Pancreas (tissue), 10 donors: ENCODE measurements at places on chromosomes 1 and 21. TPM values are rescaled to one million over a fixed set of nuclear protein-coding genes. Genes with fewer than 3 reads are reported as not detected.

DNA sequence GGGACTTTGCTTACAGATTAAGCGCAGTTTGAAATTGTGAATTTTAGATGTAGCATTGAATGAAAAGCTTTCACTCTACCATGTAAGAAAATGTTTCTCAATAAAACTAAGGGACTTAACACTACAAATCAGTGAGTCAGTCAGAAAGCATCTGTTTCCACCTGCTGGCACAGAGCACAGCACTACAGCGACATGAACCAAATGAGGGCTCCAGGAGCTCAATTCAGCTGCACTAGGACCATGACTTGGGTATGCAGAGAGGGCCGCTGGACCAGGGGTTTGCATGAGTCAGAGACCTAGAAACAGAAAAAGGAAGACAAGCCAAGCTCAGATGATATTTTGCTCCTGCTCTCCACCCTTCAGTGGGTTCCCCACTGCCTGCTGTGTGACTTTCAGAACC is 5.2 kb downstream of the SUSD4 start:
- no peak for DNase-seq

DNA sequence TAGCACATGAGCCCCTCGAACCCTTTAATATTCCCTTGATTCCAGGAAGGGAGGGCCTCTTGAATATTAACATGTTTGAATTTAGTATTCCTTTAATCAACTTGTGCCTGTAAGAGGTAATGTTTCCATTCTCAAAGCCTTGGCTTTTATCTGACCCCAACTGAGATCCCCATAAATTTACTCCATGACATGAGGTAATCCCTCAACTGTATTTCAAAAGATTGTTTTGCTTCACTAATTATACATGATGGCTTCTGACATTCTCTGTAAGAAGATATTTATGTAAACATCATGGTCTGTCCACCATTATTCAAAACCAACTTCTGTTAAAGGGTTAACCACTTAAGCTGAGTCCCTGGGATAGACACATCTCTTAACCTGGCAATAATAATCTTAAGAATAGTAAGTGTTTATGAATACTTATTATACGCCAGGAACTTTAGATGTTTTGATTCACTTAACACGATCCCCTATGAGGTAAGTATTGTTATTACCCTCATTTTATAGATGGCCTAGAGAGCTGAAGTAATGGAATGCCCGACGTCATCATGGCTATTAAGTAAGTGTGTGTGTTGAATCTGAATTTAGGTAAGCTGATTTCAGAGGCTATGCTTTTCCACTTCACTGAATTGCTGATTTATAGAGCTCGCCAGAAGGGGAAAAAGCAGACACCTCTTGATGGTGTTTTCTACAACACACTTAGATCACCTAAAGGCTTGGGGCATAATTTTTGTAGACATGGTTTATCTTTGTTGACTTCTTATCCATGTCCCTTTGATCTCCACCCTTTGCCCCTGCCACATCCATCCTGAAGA is 11.1 kb downstream of the KRTAP19-1 start:
- no peak for DNase-seq

GRCh38 chr1:223214261-223214807 is 71.3 kb upstream of the TLR5 start:
- DNase-seq: no peak

DNA sequence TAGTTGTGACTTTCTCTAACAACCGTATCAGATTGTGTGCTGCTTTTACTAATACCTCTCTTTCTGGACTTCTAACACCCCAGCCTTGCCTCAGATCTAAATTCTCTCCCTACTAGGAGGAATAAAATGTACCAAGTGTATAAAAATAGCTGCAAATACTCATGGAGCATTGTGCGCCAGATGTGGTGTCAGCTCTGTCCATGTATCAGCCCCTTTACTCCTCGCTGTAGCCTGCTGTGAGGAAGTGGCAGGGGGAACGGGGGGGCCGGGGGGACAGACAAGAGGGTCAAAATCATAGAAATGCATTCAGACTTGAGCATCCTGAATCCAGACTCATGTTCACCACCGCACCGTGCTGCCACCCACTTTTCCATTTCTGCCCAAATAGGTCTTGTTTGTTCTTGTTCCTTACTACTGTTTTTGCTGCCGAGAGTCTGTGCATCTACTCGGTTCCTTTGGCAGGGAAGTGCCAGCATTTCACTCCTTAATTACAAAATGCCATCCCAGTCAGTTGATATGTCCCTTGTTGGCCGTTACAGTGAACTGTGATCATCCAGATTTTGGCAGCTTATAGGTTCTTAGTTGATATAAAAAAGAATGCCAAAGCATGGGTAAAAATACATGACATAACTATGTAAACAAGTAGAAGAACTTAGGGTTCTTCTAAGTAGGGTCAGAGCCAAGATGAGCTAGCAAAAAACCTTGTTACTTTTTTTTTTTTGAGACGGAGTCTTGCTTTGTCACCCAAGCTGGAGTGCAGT is 76.4 kb downstream of the UBE4B start:
- no peak for DNase-seq

DNA sequence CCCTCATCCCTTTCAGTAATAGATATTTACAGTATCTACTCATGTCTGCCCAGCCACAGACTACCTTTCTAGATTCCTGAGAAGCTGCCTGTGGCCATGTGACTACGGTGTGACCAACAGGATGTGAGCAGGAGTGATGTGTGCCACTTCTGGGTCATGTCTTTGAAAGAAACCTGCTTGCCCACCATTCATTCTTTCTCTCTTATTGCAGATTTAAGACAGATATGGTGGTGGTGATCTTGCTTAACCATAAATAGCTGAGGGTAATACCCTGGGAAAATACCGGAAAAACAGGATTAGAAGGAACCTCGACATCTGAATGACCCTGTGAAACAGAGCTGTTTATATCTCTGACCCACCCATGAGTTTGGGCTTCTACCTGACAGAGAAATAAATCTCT is 41.6 kb upstream of the GUCA2A start:
- no peak for DNase-seq

DNA sequence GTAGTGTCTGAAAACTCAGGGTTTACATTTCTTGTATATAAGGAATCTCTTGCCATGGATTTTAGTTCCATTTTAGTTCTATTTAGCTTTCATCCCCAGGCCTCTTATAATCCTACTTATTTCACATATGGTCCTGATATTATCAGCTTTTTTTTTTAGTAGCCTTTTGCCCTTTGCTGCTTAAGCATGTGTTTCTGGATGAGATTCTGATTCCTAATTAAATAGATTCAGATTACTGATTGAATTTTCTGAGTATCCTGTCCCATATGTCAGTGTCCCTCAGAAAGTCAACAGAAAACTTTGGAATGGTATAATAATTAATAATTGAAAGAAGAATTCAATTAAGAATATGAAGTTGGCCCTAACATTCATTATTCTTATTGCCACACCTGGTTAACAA is 134.7 kb upstream of the HOOK1 start:
- no peak for DNase-seq

- DNase-seq: no peak
Measured at GRCh38 chr1:85816606-85817005, 108.4 kb upstream of the ZNHIT6 start.

GRCh38 chr1:102628109-102628613 is 480.2 kb downstream of the COL11A1 start:
- DNase-seq: no peak

The PHTF1 gene
- 5.3 TPM for polyA plus RNA-seq

The TTC22 gene
- 6.2 TPM for polyA plus RNA-seq

The VHLL gene
- polyA plus RNA-seq: not detected
